ENCODE measurements at places on chromosomes 3 and 15.

GRCh38 chr15:40928821-40929659, at the start of gene DLL4:
Gene DLL4, plus strand, starts transcription at chr15:40929340. Its CDS starts 329 bp downstream, at chr15:40929669.
- DNase-seq = peak; percentile 88

DNA sequence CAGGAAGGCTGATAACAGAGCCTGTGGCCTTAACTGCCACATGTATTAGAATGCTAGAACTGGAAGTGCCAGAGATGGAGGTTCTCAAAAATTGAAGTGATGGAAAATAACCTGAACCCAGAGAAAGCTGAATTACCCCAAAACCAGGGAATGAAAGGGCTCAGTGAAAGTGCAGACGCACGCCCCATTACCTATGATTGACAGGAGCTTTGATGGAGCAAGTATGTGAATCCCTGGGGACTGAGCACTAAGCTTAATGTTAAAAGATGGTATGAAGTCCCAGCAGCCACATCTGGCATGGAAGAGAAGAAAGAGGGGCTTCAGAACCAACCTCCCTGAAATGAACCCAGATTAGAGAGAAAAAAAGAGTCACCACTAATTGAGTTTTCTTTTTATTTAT, 118.4 kb upstream of the FHIT start:
- DNase-seq = peak; percentile 2

GRCh38 chr3:37986479-37987314, 3.9 kb upstream of the VILL start:
- DNase-seq = no peak

DNA sequence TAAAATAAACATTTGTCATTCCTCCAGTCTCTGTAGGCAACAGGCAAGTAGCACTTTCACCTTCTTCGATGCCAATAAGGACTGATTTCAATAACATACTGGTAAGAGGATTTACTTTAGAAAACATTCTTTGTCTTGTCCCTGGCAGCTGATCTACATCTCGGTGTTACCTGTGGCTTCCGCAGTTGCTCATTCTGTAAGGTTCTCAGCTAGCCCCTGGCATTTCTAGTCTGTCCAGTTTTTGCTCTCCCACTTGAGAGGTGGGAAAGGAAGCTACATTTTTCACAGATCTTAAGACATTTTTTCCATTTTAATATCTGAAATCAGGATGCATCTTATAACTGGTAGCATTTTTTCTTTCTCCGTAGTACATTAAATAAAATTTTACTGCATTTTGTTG, 19.7 kb upstream of the MAP6D1 start:
- DNase-seq = no peak

GRCh38 chr3:71725271-71725991, at the start of gene EIF4E3:
Gene EIF4E3, minus strand, starts transcription at chr3:71725402. Its CDS starts 35 bp downstream, at chr3:71725367.
- DNase-seq = peak; percentile 52

- no peak for DNase-seq
Observed at GRCh38 chr15:81413851-81414250, 39.8 kb upstream of the TMC3 start.

DNA sequence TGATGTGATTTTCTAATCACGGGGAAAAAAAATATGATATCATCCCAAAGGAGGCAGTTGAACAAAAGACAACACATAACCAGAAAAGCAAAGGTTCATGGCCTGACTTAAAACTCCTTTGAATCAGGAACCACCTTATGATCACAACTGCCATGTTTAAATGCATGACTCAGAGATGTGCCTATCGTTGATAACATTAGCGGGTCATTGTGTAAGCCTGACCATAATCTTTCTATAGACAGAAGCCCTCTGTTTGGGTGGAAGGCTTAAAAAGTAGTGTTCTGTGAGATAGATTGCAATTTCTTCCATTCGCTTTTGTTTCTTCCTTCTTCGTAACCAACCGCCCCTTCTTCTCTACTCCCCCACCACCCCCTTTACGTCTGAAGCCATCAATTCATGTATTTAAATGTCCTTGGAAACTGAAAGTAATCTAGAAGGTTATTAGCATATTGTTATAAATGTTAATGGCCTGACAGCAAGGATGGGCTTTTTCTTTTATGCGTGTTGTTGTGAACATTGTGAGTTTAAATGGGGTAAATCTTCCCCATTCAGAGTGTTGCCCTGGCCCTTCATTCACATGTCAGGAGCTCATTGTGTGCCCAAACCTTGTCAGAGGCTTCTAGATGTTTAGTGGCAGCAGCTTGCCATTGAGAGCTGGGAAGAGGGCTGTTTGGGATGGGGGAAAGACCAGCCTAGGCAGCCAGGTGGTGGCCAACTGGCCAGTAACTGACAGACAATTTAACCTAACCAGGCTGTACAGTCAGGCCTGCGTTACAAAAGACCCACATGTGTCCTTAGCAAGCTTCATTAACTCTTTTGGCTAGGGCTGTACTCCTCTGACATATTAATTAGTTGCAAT, 64.5 kb downstream of the EPHA3 start:
- no peak for DNase-seq

DNA sequence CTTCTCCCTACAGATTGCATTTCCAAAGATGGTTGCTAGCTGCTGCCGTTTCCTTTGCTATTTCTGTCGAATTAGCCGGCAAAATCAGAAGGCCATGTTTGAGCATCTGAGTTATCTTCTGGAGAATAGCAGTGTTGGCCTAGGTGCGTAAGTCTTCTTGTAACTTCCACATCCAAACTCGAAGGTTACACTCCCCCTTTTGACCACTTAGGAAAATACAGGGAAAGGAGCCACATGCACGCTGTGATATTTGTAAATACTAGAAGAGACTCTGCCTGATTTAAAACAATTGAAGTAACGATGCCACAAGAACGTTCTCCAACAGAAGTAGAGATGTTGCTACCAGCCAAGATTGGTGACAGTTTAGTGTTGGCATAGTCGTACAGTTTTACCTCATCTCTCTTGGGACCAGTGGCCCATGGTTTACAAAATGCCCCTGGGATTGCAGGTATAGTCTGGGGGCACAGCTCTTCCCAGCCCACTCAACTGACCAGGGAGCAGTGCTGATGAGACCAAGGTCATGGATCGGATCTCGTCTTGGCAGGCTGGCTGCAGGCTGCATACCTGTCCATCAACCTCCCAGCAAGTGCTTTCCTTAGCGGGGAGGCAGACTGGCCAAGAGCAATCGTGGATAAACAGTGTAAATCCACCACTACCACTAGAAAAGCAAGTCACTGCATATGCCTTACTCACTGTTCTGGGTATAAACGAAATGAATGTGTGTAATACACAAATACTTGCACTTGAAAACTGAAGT, 268.4 kb upstream of the CHRM5 start:
- peak; percentile 11 for DNase-seq

GRCh38 chr3:170421111-170421641, 2.5 kb downstream of the CLDN11 start:
- no peak for DNase-seq

DNA sequence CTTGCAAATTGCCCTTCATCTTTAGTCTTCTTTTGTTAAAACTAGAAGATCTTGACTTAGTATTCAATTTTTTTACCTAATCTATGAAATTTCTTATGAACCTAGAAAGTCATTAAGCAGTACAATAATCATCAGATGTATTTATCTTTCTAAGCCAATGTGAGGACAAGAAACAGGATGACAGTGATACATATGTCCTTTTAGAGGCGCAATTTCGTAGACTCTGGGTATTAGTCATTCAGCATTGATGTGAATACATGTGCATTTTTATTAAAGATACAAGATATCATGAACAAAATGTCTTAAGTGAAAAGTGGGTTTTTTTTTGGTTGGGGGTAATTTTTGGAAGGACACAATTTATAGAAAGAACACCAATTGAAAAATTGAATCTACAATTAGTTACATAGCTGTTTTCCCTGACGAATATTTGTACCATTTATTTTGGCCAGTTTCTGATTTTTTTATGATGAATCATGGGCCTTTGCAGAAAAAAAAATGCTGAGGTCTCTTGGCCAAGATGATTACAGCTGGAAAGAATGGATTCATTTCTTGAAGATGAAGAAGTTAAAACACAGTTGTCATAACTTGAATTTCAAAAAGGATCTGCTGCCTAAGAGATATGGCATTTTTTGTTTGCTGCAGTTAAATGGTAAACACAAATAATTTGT, 48.9 kb upstream of the AGTR1 start:
- no peak for DNase-seq

- no peak for DNase-seq
Observed at GRCh38 chr3:102526865-102527264, 92.0 kb downstream of the ZPLD1 start.

DNA sequence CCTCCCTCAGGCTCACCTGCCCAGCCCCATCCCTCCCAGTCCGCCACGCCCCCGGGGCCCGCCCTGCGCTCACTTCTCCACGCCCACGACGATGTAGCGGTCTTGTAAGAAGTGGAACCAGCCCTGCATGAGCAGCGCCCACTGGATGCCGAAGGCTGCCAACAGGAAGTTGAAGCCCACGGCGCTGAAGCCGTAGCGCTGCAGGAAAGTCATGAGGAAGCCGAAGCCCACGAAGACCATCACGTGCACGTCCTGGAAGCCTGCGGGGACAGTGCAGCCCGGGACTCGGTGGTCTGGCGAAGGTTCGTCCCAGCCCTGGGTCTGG, 9.7 kb downstream of the RHCG start:
- DNase-seq = peak; percentile 29

DNA sequence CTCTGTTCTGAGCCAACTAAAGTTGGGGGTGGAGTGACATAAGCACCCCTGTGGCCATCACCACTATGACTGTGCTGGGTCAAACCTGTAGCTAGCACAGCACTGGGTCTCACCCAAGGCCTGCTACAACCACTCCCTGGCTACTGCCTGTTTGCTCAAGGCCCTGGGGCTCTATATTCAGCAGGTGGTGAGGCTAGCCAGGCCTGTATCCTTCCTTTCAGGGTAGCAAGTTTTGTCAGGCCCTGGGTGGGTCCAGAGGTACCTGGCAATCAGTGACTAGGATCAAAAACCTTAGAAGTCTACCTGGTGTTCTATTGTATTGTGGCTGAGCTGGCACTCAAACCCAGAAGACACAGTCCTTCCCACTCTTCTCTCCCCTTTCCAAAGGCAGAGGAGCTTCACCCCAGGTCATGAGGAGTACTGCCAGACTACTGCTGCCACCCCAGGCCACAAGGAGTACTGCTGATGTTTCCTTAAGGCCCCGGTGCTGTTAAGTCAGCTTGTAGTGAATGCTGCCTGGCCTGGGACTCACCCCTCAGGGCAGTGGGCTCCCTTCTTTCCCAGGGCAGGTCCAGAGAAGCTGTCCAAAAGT, 170.8 kb downstream of the IGSF11 start:
- peak; percentile 21 for DNase-seq

DNA sequence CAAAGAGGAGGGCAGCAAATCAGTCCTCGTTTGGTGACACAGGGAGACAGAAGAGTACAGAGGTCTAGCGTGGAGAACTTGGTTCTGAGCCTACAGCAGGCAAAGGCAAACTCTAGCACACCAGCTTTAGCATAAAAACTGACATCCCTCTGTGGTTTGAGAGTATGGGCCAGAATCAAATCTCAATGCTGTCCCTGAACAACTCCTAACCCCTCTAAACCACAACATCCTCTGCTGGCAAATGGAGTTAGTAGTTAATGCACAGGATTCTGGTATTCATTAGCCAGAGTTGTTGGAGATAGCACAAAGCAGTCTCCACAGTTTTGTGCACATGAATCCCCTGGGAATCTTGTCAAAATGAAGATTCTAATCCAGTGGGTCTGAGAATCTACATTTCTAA, 315.8 kb downstream of the NTRK3 start:
- DNase-seq = no peak

DNA sequence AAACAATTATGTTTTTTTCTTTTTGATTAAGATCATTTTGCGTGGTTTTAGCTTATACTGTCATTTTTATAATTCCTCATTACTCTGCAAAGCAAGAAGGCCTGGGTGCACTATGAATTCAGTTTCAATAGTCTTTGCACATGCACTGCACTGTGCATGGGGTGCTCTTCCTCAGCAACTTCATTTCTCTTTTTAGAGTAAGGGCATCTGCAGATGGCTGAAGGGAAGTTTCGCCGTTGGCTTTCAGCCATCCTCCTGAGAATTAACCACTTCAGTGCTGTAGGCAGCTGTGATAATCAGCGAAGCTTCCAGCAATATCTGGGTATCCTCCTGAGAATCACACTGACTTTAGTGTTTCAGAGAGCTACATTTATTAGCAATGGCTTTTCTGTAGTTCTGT, 284.8 kb downstream of the GBE1 start:
- no peak for DNase-seq

DNA sequence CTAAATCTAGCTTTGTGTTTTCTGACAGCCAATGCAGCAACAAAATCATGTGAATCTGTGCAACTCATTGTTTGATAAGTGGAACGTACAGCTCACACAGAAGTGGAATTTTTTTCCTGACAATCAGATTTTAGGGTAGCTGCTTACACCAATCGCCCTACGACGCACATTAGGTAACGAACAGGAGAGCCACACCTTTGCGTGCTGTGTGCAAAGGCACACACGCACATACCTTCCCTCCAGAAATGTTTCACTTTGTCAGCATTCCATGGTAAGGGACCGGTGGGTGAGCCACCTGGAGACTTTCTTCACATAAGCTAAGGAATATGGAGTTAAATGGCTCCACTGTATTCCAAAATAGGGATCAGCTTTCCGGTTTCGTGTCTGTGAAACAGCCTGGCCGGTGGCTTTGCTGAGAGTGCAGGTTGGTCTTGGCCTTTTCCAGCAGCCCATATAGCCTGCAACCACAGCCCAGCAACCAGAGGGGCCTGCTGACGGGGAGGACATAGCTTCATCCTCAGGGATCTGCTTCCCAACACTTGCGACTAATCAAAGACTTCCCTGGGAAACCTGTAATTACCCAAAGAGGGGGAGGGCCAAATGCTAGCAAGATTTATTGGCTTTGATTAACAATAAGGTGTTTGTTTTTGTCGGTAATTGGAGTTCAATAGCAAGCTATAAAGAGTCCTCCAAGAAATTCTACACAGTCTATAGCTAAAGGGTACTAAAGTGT, 145.3 kb downstream of the ADAMTS17 start:
- no peak for DNase-seq

- DNase-seq = peak; percentile 43
Observed at GRCh38 chr3:31562525-31562924, 29.8 kb downstream of the STT3B start.

DNA sequence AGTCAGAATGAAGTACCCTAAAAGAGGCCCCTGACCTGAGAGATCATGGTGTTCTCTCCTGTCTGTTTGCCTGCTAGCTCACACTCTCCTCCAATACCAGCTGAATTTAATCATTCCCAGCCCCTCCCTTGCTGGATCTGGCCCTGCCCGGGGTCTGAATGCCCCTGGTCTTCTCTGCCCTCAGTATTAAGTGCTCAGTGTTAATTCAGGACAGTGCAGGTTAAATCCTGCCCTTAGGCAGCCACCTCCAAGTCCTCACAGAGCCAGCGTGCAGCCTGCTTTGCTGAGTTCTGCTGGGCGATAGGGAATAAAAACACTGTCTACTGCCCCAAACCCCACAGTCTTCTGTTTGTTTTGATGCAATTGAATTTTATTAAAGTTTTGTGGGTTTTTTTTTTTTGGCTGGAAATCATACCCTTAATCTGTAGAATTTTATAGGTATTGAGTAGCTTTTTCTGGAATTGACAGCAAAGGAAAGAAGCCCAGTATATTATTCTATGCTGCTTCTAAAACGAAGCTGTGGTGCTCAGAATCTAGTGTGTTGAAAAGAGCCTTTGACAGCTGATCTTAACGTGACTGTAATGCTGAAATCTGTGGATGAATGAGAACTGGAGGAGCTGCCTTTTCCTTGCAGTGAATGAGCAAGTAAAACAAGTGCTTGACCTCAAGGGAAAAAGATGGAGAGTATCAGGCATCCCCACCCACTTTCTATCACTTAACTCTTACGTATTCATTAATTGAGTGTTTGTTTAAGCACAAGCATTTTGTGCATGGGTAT, 12.3 kb upstream of the BDH1 start:
- DNase-seq = no peak

GRCh38 chr3:69541711-69542088, 155.8 kb upstream of the FRMD4B start:
- no peak for DNase-seq

GRCh38 chr3:118754406-118755252, 280.0 kb downstream of the IGSF11 start:
- no peak for DNase-seq
